ENCODE measurements at places on chromosomes 12 and 14.

GRCh38 chr12:47773858-47774580 lies 981 bp downstream of the SLC48A1 start:
- no peak for DNase-seq

DNA sequence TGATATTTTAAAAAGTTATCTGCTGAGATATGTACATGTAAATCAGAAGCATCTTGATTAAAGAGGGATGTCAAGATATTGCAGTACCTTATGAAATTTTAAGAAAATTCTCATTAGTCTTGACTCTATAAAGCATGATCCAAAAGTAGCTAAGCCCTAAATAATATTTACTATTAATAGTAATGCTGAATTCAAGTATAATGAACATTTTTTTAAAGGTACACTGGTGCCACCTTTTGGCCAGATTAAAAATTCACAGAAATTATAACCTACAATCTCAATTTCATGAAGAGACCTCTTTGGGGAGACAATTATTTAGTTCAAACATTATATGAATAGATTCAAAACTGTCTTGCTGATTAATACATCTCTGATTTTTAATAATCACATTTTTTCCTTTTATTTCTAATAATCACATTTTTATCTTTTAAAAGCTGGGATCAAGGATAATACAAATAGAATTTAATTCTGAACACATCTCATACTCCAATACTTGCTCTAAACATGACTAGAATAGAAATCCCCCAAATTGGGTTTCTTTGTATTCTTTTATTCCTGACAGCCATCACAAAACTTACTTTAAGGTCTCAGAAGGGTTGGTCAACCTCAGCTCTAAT lies 13.4 kb downstream of the AKAP5 start:
- DNase-seq = peak; percentile 36

DNA sequence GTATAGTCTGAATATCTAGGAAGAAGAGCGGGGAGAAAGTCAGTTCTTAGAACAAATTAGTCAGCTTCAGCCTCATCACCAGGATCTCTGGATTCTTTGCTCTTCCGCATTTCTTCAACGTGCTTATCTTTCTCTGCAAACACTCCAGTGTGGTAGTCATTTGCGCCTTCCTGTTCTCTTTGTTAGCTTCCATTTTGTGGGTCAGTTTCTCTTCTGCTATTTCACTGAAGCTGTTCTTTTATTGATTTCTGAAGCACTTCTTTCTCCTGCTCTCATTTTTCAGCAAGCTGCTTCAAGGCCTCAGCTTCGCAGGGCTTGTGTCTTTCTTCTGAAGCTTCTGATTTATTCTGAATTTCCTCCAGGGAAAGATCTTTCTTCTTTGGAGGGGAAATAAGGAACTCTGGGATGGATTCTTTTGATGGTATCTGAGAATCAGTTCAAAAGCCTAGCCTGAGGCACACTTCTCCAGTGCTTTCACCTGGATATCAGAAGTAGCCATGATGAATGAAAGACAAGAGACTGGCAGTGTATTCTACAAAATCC lies 13.5 kb downstream of the AMN1 start:
- DNase-seq = no peak

- peak; percentile 72 for DNase-seq
Observed at GRCh38 chr14:30005114-30005808, 77.6 kb upstream of the PRKD1 start.

GRCh38 chr12:112852127-112852526 lies 54.6 kb upstream of the OAS1 start:
- DNase-seq = no peak

- no peak for DNase-seq
Observed at GRCh38 chr12:77667101-77667500, 163.6 kb upstream of the NAV3 start.

- no peak for DNase-seq
Observed at GRCh38 chr12:129312048-129312447, 458.8 kb downstream of the GLT1D1 start.

- DNase-seq = no peak
Observed at GRCh38 chr14:86955771-86956354, 1037.1 kb downstream of the GALC start.

- no peak for DNase-seq
Observed at GRCh38 chr12:59833408-59833807, 237.6 kb downstream of the SLC16A7 start.

- DNase-seq = no peak
Observed at GRCh38 chr14:51957950-51958349, 31.4 kb upstream of the RTRAF start.

DNA sequence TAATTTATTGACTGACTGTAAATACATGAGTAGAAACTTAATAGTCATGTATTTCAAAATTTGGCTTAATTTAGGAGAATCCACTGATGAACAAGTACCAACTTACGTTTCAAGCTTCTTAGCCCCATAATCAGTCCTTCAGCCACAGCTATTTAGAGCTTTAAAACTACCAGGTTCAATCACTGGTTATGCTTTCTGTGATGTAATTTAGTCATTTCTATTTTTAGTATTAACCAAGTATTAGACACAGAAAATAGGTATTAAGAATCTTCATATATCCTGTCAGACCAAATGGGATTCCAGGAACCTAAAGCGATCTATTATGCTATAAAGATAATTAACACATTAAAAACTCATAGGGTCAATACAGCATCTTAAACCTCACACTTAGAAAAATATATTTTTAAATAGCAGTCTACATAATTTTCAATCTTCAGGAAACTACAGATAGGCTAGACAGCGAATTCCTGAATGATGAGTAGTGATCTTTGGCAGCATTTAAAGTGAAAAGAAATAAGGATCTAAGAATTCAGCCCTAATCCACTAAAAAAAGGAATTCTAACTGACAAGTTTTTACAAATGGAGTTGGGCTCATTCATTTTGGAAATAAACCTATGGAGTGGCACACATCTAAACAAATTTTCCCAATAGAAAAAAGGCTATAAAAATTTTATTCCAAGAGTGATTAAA lies 51.5 kb downstream of the ZC3H14 start:
- DNase-seq = peak; percentile 65

DNA sequence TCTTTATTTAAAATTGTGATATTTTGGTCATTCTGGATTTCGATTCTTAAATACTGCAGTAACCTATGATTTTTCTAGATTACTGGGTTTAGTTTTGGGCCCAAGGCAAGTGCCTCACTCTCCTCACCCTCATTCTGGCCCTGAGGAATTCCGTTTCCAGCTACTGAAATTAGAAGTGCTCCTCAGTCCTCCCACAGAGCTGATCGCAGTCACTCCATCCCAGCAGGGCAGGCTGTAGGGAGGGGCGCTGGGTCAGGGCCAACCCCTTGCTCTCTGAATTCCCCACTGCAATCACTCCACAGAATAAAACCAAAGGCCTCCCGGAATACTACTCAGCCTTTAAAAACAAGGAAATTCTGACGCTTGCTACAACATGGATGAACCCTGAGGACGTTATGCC lies 66.5 kb upstream of the DIO3 start:
- no peak for DNase-seq

DNA sequence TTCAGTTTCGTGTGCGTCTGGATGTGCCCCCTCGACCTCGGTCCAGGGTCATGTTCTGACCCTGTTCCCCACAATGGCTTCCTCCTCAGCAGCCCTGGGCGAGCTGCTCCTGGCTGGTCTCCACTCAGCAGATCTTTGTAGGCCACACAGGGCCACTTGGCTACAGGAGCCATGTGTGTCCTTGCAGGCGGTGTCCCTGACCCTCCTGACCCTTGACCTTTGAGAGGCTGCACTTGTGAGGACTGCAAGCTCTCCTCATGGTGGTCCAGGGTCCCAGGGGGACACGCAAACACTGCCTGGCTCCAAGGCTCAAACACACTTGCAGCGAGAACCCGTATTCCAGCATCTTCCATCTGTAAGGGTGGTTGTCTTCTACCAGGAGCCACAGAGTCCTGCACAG lies 7.5 kb upstream of the SIVA1 start:
- no peak for DNase-seq

DNA sequence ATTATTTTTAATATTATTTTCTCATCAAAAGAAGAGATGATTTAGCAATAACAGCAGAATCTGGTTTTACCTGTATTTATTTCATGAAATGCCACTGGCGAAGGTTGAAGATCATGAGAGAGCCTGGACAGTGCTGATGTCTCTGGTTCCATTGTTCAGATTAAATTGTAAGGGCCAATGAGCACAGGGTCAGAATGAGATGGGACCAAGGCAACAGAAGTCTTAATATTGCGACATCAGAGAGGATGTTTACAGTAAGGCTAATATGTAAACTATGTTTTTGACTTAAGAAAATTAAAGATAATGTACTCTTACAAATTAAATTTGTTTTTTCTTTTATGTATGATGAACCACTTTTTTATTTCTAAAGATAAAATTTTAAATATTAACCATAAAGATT lies 35.2 kb upstream of the KLRD1 start:
- no peak for DNase-seq

DNA sequence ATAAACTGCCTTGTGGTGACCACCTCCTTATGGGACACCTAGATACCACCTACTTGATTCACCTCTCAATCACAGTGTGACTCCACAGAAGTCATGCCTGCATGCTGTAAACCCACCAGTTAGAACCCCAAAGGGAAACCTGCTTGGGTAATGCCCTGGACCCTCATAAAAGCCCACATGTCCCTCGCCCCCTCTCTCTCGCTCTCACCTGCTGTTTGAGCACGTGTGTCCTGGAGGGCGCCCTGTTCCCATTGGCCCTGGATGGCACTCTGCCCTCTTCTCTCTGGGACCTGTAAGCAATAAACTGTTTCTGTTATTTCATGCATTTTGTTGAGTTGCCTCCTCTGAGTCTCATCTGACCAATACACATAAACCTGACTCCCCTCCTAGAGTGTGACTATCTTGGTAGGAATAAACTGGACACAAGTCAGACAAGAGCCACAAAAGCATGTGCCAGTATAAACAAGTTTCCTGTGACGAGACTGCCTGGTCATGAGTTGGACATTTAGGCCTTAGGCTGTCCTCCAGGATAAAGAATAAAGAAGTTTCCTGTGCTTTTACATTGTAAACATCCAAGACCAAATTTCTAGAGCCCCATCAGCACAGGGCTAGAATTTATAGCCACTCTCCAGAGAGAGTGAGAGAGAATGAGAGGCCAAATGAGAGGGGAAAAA lies 8.6 kb downstream of the IFI27L2 start:
- DNase-seq = no peak

GRCh38 chr14:46404865-46405811 lies 246.4 kb downstream of the RPL10L start:
- DNase-seq = no peak

DNA sequence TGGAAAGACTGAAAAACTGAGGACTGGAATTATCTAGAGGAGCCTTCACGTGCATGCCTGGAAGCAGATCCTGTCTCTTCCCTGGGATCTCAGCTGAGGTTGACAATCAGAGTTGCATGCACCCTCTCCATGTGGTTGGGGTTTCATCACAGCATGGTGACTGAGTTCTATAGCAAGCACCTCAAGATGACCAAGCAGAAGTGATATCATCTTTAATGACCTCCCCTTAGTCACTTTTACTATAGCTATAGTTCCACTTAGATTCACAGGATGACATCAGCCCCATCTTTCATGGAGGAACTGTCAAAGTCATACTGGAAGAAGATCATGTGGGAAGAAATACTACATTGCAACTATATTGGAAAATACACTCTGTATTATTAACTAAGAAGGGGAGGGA lies 105.8 kb upstream of the ATXN7L3B start:
- DNase-seq = no peak

DNA sequence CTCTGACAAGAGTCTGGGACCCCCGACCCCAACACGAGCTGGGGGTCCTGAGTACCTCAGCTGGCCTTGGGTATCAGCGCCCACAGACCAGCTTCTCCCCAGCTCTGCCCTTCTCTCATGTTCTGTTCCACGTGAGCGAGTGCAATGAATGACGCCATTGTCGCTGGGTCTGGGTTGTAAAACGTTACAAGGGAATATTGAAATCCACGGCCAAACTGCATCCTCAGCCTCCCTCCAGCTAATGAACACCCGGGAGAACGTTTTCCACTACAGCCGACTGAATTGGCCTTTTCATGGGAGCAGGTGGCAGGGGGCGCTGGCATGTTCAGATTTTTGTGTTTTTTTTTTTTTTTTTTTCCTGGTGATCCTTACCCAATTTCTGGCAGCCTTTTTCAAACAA lies 34.7 kb downstream of the TBX5 start:
- no peak for DNase-seq

GRCh38 chr12:14260011-14260993 lies 105.2 kb upstream of the ATF7IP start:
- DNase-seq = peak; percentile 93

- DNase-seq = no peak
Observed at GRCh38 chr12:159156-159782, 54.7 kb downstream of the SLC6A12 start.

DNA sequence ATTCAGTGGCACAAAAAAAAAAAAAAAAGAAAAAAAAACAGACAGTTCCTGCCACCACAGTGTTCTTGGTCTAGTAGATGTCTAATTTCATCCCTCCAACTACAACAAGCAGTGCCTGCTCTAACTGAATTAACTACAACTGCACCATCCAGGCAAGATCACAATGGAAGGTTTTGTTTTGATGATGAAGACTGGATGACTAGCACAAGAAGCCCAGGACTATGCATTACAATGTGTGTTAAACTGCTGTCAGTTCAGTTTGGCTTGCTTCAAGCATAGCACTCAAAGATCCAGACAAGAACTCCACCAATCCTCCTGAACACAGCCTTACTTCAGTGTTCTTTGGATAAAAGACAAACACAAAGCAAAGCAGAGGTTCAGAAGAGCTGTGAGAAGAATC lies 279.9 kb downstream of the GRIN2B start:
- DNase-seq = no peak

DNA sequence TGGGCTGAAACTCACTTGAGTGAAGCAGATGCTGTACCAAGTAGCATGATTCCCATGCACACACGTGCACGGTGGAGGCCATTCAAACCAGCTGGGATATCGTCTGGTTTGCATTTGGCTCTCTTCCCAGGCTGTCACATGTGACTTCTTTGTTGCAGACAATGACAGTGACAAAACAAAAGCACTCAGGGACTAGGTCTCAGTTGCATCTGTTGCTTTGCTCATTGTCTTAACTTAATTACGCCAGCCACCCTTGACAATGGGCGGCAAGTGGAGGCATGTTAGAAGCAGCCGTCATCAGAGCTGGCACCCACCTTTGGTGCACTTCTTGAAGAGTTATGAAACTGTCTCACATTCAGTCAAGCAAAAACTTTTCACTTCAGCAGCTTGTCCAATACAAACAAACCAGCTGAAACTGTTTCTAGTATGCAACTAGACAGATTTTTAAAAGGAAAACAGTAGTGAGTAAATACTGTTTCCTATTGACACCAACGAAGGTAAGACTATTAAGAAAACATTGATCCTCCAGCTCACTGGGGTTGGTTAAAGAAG lies 74.3 kb downstream of the IGF1 start:
- peak; percentile 9 for DNase-seq
